SW480 (cell line): ENCODE measurements at places on chromosomes 1 and 21.

GRCh38 chr1:189431447-189431846, 1046.2 kb downstream of the BRINP3 start:
- no peak for DNase-seq

DNA sequence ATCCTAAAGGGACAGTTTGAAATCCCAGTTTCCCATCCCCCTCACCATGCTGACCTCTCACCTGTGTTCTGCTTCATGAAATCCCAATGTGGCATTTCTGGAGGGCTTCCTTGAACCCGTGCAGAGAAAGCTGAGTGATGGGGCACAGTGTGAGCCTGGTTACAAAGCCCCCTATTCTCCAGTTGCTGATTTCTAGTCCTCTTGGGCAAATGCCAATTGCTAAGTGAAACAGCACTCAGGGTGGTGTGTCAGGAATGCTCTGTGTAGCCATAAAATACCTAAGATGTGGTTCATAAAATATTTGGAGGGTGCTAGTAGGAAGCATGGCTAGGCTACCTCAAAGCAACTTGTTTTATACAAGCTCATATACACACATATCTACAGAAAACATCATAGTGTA, 32.0 kb downstream of the SUSD4 start:
- peak; percentile 87 for DNase-seq

DNA sequence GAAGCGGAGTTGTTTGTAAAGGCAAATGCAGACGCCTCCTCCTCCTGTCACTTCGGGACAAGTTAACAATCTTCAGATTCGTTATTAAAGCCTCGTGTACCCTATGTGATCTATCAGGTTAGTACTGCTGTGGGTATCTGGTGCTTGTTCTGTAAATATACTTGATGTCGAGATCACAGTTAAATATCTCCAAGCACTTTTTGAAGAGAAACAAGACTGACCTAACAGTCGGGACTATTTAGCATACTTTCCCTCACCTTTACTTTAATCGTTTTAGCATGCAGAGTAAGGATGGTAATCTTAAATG, 710 bp downstream of the KLHL20 start:
- no peak for DNase-seq

DNA sequence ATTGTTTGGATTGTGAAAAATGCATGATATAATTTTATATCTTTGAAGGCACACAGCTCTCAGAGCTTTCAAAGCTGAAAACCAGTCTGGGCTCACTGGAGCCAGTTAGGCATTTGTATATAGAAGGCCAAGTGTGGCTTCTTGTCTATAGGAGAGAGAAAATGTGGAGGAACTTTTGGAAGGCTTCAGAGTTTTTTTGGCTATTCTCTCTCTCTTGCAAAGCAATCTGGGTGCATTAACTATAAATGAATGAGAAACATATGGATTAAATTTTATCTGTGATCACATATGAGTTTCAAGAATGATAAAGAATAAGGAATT, 216.7 kb upstream of the HOOK1 start:
- no peak for DNase-seq

- no peak for DNase-seq
Measured at GRCh38 chr21:45322231-45322959, 34.7 kb upstream of the POFUT2 start.

DNA sequence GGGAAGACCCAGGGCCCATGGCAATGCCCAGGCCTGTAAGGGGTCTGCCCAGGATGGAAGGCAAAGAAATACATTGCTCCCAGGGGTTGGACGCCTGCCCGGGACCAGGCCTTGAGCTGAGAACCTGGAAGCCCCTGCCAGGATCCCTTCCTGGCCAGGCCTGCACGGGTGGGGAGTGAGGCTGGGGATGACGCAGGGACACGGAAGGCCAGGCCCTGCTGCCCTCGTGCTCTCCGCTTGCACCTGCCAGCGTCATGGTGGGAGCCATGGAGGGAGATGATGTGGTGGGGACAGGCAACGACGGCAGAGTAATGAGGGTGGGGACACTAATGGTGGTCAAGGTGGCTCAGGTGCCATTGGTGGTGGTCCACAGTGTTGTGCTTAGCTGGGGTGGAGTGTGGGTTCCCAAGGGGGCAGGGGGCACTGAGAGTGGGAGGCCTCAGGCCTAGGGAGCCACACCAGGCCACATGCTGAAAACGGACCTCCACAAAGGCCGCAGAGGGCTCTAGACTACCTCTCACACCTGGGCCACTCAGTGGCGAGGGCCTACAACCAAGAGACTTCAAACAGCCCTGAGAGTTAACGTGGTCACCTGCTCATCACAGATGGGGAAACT, 4.3 kb downstream of the HES3 start:
- DNase-seq, result no peak

DNA sequence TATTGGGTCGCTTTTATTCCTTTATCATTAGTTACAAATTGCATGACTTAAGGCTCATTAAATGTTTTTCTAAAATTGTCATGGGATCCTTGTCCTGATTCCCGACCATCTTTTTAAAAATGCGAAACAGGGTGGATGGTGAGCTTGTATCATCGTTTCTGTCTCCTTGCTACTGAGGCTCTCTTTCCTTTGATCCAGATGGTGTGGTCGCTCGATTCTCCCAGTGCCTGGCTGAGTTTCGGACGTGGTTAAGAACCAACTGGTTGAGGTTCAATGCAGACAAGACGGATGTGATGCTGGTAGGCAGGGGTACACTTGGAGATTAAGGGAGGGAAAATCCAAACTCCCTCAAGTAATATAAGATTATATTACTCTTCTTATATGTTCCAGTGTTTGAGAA, 1.2 kb downstream of the MIER1 start:
- peak; percentile 48 for DNase-seq

DNA sequence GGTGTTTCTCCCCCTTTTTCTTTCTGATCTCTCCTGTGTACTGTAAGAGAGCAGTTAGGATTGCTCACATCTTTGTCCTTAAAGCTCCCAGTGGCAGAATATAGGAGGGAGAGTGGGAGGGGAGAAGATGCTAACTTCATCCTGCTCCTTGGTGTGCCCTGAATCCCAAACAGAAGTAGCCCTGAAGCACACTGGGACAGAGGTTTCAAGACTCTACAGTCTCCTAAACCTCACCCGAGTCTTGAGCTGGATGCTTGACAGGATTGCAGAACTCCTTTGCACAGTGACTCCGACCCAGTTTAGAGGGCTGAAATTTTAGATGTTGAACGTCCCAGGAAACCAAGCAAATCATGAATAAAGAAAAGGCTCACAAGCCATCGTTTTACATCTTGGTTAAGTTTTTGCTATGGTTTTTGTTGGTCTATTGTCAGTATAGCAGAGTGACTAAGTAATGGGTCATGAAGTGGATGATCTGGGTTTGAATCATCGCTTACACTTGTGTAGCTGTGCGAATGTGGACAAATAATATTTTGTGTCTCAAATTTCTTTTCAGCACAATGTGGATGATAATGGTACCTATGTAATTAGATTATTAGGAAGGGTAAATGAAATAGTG, 37.5 kb downstream of the XCL2 start:
- no peak for DNase-seq

DNA sequence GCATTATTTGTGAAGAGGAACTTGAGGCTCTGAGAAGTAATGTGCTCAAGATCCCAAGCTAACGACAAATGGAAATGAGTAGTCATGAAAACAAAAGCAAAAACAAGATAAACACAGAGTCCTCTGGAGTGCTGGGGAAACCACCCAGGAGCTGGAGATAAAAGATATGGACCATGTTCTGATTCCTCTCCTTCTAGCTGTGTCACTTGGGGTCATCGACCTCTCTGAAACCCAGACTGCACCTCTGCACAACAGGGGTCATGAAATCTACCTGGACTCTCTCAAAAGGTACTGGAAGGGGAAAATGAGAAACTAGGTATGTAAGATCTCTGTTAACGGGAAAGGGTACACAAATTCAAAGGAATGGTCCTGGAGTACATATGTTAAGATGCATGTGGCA, 6.5 kb downstream of the PGLYRP4 start:
- no peak for DNase-seq

GRCh38 chr1:228213917-228214808, 6.3 kb downstream of the OBSCN start:
- no peak for DNase-seq

GRCh38 chr1:208234721-208235120, 9.5 kb downstream of the PLXNA2 start:
- no peak for DNase-seq

DNA sequence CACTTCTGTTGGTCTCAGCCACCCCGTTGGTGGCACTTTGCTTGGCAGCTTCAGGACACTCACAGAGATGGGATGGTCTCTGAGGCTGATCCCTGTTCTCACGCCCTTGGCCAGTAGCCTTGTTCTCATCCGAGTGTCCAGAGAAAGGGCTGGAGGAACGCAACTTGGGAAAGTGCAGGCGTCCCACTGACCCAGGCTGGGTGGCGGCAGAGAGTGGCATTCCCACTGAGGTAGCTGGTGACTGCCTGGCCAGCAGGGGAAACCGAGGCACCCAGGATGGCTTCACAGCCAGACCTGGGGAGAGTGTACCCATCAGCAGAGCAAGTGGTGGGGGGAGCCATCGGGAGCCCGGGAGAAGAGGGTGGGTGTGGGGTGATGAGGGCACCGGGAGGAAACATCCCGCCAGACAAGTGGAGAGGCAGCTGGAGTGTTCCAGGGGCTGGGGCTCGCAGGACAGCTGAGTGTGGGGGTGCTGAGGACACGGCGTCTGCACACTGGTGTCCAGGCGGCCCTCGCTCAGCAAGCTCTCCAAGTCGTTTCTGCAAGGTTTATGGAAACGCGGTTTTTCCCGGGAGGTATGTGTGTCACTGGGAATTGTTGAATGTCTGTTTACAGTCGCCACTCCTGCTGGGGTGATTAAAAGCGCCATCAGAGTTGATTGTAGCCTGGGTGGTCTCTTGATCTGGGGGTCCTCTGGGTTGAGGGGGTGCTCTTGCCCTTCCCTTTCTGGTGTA, 97.8 kb downstream of the SIK1 start:
- no peak for DNase-seq

GRCh38 chr1:167746013-167746672, 24.4 kb downstream of the MPZL1 start:
- no peak for DNase-seq

- peak; percentile 47 for DNase-seq
Measured at GRCh38 chr1:48003741-48004531, 6.8 kb upstream of the TRABD2B start.

DNA sequence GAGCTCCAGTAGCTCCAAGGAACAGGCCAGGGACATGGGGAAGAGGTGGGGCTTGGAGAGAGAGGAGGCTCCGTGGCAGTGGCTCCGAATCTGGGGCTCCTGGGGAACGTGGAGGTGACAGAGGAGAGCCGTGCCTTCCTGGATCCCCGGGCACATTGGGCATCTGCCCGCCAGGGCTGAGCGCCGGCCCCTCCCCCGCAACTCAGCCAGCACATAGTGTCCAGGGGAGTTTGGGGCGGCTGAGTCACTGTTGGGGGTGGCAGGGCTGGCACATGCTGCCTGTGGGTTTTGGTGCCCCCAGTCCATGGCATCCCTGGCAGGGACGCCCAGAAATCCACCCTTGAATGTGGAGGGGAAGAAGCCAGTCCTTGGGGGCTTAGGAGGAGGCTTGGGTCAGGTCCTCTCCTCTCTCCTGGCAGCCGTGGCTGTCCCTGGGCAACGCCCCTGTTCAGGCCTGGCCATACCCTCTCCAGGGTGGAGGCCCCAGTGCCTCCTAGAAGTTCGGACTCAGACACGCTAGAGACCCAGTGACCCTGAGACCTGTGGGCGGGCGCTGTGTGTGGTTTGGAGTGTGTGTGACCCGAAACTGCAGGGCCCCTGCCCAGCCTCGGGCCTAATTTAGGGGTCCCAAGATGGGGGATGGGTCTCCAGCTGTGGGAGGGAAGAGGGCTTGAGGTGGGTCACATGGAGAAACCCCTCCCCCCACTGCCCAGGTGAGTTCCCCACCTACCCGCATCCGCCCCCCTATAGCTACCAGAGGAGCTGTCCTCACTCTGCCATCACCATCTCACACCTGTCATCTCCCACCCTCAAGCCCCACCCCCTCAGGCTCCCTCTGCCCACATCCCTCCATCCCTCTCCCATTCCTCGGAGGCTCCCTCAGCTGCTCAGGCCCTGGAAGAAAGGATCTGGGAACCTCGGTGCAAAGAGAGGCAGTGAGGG, 1.6 kb downstream of the HSPB7 start:
- no peak for DNase-seq

GRCh38 chr1:166189126-166189525, 22.3 kb upstream of the FAM78B start:
- DNase-seq, result peak; percentile 6

DNA sequence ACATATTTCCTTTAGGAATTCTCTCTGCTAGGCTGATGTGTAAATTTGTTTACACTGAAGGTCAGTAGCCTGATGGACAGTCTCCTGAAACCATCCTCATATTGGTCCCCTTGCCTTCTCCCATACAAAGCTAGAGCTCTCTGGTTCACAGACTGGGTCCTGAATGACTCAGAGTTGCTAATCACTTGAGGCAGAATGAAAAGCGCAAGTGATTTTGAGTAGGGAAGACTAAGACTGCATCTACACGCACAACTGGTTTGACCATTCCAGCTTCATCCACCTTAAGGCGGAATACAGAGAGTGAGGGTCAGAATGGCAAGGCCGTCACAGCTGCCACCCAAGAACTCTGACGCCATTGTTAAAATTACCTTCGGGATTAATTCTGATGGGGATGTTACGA, 70.2 kb upstream of the KIF26B start:
- DNase-seq, result no peak

GRCh38 chr1:64711266-64711665, 33.6 kb upstream of the RAVER2 start:
- no peak for DNase-seq

DNA sequence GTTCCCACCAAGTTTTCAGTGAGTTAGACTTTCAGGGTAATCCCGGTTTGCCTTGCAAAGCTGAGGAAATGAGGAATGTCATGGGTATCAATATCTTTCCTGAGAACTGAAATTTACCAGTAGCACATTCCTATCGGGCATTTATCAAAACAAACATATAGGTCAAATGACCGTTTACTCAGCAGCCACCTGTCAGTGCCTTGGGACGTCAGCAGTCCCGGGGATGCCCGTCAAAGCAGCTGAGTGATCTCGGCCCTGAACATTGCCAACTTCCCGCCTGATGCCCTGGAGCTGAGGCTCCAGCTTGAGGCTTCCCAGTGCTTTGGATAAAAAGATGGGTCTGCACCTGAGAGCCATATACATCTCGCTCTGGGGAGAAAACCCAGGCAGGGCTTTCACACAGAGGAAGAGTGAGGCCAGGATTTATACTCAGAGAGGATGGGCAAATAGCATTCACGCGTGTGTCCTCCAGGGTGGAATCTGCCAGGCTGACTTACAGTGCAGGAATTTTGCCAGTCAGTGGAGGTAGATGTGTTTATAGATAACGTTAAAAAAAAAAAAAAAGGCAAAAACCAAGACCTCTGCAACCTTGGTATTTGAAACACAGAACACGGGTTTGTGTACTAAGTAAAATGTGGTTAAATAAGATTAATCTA, 435.7 kb upstream of the VAMP3 start:
- no peak for DNase-seq
